BJ (cell line): ENCODE measurements at places on chromosomes 4 and X.
A peak's percentile ranks its signal among the peaks of the same experiment; 100 is the strongest.

DNA sequence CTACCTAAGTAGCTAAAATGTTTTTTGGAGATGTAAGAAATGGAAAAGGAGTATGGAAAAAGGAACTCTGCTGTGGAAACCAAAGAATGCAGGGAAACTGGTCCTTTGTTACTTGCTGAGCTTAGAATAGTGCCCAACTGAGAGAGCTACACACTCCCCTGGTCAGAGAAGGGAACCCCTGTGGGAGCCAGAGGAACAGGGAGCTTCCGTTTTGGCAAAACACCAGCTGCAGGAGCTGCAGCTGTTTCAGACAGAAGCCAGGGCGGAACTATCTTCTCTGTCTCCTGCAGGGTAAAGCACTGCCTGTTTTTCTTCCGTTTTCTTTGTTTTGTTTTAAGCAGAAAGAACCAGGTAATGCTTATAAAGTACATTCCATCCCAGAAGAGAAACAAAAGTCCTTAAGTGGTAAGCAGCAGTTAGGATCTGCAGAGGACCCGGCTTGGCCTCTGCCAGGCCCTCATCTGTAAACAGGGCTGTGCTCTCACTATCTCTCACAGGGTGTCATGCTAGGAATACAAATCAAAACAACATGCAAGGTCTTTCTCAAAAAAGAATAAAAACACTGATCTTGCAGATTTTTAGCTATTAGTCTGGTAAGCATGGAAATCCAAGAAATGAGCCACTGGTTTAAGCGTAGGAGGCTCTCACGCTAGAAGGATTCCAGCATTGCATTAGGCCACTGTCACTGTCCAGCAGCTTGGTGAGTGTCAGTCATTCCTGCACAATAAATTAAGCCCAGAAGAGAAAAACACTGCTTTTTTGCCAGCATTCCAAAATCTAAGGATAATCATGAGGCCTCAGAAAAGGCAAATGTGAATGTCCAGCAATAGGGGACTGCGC lies 76.1 kb downstream of the CHST7 start:
- no peak for DNase-seq

DNA sequence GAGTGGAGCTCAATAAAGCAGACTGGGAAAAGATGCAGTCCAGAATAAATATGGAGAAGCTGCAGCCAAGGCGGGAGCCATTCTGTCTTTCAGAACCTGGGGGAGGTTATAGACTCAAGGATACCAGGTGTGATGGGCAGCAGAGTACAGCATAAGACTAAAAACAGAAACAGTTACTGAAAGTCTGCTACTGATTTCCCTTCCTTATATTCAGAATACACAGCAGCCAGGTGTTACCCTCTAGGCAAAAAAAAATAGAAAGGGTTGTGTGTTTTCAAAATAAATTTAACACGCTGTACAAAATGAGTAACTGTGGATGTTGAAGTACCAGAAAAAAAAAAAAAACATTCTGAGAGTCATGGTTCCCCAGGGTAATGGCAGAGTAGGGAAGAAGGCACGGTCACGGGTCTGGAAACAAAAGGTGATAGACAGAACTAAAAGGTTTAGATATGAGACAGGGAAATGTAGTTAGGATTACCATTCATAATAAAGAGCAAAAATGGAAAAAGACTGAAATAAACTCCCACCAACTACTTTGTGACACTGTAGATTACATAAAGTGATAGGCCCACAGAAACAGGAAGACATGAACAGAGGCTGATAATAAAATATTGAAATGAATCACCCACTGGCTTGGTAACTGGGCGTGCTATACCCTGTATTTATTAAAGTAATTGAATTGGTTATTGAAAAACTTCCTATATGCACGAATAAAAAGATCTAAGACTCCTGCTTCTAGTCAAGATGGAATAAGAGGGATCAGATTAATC lies 10.8 kb upstream of the HHIP start:
- no peak for DNase-seq

DNA sequence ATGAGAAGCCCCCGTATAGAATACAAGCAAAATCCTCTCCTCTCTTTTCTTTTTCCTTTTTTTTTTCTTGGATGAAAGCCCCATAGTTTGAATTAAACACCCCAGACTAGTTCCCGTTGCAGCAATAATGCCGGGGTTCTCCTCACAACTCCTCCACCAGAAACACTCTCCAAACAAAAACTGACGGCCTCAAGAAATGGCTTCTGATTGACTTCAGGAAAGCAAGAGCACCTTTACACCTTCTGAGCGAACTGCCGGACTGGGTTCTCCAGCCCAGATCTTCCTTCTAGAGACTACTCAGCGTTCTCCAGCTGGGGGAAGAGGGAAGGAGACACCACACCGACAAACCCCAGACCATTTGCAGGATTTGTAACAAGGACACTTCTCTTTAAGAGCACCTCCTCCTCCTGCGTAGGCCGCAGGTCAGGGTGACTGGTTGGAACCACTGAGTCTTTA lies 4.0 kb downstream of the HAND2 start:
- DNase-seq = no peak

- DNase-seq = no peak
Measured at GRCh38 chr4:36716874-36717273, 435.5 kb downstream of the DTHD1 start.

DNA sequence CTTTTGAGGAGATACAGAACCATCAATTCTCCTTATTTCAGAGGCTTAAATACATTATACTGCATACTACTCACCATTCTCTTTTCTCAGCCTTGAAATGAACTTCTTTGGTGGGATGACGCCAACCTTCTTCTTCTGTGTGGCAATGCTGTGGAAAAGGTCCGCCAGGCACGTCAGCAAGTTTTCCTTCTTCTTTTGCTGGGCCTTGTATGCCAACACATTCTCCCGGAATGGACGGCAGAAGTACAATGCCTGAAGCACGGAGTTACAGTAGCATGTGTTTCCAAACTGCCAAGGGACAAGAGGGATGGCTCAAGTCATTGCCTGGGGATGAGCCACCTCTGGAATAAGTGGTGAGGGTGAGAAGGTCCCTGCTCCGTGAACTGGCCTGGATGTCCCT lies 31.2 kb downstream of the USP46 start:
- no peak for DNase-seq

DNA sequence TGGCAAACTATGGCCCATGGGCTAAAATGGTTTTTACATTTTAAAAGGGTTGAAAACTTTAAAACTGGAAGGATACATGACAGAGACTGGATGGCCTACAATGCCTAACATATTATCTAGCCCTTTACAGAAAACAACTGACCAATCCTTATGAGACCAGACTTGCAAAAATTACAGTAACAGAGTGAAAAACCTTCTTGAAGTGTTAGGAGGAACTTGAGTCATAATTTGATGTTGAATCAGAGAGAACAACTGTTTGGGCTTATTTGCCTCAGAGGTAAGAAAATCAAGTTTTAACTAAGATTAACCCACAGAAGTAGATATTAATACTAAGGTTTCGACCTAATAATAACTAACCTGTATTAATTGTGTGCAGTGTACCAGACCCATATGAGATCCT lies 12.4 kb upstream of the NAP1L5 start:
- no peak for DNase-seq

- peak; percentile 13 for DNase-seq
Measured at GRCh38 chrX:70592091-70592490, 147.5 kb downstream of the DLG3 start.

GRCh38 chrX:37347420-37347819 lies 1.7 kb upstream of the PRRG1 start:
- no peak for DNase-seq

DNA sequence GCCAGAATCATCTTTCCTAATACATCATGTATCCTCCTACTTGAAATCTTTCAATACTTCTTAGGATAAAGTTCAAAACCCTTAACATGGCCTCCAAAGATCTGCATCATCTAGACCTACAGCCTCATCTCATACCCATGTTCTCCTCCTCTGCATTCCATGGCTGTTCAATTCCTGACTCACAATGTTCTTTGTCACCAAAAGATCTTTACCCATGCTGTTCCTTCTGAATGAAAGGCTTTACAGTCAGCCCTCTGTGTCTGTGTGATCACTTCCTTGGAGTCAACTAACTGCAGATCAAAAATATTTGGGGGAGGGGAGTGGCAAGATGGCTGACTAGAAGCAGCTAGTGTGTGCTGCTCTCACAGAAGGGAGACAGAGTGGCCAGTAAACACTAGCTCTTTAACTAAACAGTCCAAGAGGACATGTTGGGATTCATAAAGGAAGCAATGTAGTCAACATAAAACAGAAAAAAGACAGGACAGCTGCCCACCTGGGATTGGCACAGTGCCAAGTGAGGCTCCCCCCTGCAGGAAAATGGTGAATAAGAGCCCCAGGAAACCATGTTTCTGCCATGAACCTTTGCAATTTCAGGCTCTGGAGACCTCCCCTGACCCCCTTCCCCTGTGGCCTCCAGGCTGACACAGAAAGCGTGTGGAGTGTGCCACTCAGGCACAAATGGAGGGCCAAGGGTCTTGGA lies 31.9 kb downstream of the CBR4 start:
- no peak for DNase-seq

GRCh38 chr4:141851246-141851891 lies 215.0 kb downstream of the IL15 start:
- no peak for DNase-seq
